T-helper 17 cell (primary cell): ENCODE measurements at places on chromosomes 1 and 21. TPM values are rescaled to one million over a fixed set of nuclear protein-coding genes. Genes with fewer than 3 reads are reported as not detected.

DNA sequence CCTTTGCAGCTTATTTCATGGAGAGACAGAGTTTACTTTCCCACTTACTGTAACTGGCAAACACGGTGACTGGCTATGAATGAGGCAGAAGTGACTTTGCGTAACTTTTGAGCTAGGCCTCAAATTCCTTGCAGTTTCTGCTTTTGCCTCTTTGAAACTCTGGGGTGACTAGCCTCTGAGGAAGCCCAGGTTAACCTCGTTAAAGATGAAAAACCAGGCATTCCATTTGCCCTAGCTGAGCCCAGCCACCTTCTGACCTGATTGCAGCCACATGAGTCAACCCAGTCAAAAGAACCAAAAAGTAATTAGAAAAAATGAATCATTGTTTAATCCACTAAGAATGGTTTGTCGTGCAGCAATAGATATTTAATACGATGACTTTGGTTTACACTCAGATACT lies 20.4 kb downstream of the PRMT6 start:
- H3K36me3 ChIP-seq = no peaks in the 10 kb centered on the region
- H3K27ac ChIP-seq = no peak overlapping the region
- DNase-seq = no peak
- peaks cover 24% of the 10 kb centered on the region for H3K27me3 ChIP-seq

GRCh38 chr1:198633675-198634121 lies 5.1 kb upstream of the PTPRC start:
- no peaks in the 10 kb centered on the region for H3K27me3 ChIP-seq
- no peak for DNase-seq
- peaks cover 7% of the 10 kb centered on the region for H3K36me3 ChIP-seq
- H3K4me3 ChIP-seq = peak overlapping the region; percentile 19
- H3K4me1 ChIP-seq = peaks cover 48% of the 10 kb centered on the region

DNA sequence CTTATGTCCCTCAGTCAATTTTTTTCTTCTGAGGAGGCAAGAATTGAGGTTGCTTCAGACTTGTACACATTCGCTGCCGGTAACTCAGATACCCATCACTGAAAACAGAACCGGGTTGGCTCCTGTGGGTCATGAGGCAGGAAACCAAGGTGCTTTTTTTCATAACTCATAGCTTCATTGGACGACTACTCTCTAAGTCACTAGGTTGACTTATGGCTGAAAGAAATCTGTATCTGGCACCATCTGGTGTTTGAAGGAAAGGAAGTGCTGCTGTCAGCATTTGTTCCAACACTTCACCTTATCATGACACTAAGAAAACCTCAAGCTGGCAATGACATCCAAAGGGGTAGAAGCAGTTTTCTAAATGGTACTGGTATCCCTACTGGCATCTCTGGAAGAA lies 82.3 kb downstream of the TBX19 start:
- peak overlapping the region; percentile 77 for H3K4me3 ChIP-seq
- peaks cover 28% of the 10 kb centered on the region for H3K4me1 ChIP-seq
- H3K36me3 ChIP-seq = peaks cover 3% of the 10 kb centered on the region
- H3K27me3 ChIP-seq = no peaks in the 10 kb centered on the region

Gene AGPAT3
- 64.1 TPM for total RNA-seq

GRCh38 chr1:205533748-205534443 lies 29.4 kb downstream of the CDK18 start:
- no peak for DNase-seq
- H3K27ac ChIP-seq = no peak overlapping the region
- H3K27me3 ChIP-seq = peaks cover 45% of the 10 kb centered on the region

Gene ELAVL4
- not detected for total RNA-seq

GRCh38 chr1:231923491-231924041 lies 297.0 kb downstream of the DISC1 start:
- no peak for DNase-seq
- no peaks in the 10 kb centered on the region for H3K27me3 ChIP-seq
- H3K27ac ChIP-seq = peak overlapping the region; percentile 77
- H3K4me3 ChIP-seq = no peak overlapping the region
- H3K36me3 ChIP-seq = peaks cover 8% of the 10 kb centered on the region
- peaks cover 32% of the 10 kb centered on the region for H3K4me1 ChIP-seq

GRCh38 chr1:67777440-67777839 lies 55.8 kb downstream of the GNG12 start:
- H3K27me3 ChIP-seq = peaks cover 34% of the 10 kb centered on the region
- no peak overlapping the region for H3K4me3 ChIP-seq
- no peaks in the 10 kb centered on the region for H3K4me1 ChIP-seq
- no peaks in the 10 kb centered on the region for H3K36me3 ChIP-seq
- no peak overlapping the region for H3K27ac ChIP-seq

GRCh38 chr1:173506437-173506836 lies 29.3 kb downstream of the PRDX6 start:
- peaks cover 4% of the 10 kb centered on the region for H3K4me1 ChIP-seq
- no peak for DNase-seq
- no peak overlapping the region for H3K4me3 ChIP-seq
- H3K27me3 ChIP-seq = peaks cover 9% of the 10 kb centered on the region
